HFFc6 (cell line): ENCODE measurements at places on chromosomes 5 and 9. TPM values are rescaled to one million over a fixed set of nuclear protein-coding genes. Genes with fewer than 3 reads are reported as not detected.
A peak's percentile ranks its signal among the peaks of the same experiment; 100 is the strongest.

GRCh38 chr9:87792831-87793288 lies 66.9 kb downstream of the CTSL start:
- H3K27ac ChIP-seq: peak overlapping the region; percentile 86
- peaks cover 36% of the 10 kb centered on the region for H3K4me1 ChIP-seq
- no peaks in the 10 kb centered on the region for H3K36me3 ChIP-seq
- peak; percentile 84 for DNase-seq

DNA sequence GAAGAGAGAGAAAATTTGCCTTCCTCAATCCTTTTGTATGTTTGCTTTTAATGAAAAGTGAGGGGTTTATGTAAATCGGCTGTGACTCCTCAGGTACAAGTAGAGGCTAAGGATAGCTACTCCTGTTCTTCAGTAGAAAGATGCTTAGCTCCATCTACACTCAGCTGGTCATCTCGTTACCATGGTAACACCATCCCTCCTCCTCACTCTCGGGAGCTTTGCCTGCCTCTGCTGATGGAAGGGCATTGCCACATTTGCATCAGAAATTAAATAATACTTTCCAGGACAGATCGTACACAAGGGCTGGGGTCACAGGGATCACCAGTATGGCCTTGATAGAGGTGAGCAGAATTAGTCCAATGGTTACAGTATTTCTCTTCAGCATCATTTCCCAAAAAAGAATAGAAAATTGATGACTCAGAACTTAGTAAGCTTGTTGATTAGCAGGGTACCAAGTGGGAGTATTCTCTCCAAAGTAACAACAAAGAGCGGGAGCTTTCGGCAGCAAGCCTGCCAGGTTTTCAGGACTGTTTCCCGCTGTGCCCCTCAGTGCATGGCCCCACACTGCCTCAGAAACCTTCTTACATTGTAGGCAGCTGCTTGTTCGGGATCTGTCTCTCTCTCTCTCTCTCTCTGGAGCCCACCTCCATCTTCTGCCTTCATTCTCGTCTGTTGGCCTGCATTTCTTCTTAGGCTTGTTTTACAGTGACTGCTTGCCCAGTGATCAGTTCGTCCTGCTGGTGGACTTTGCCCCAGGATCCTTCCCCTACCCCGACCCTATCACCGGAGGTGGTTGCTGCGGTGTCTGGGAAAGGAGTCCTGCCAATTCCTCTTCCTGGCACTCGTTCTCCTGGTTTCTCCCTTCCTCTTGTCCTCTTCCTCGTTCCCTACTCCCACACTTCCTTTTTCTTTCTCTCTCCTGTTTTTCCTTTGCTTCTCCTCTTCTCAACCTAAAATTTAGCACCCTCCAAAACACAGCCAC lies 51.9 kb upstream of the SNAPC3 start:
- H3K36me3 ChIP-seq: no peaks in the 10 kb centered on the region
- no peak overlapping the region for H3K4me3 ChIP-seq
- no peak overlapping the region; the same call in 1 of the 2 replicates for H3K27ac ChIP-seq
- no peaks in the 10 kb centered on the region; the same call in none of the 2 replicates for H3K27me3 ChIP-seq
- peaks cover 18% of the 10 kb centered on the region for H3K4me1 ChIP-seq
- DNase-seq: no peak

DNA sequence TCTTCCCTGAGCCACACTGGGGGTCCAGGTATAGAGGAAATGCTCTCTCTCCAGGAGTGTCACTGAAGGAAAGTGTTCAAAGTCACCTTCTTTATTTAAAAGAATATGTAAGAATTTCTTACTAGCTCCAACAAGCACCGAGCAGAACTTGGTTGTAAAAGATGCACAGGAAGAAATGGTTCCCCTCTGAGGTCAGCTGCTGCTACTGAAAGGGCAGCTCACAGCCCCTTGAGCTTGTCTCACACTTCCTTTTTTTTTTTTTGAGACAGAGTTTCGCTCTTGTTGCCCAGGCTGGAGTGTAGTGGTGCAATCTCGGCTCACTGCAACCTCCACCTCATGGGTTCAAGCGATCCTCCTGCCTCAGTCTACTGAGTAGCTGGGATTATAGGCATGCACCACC lies 77.2 kb downstream of the PRRT1B start:
- peaks cover 24% of the 10 kb centered on the region for H3K36me3 ChIP-seq
- no peak for DNase-seq
- H3K4me1 ChIP-seq: peaks cover 23% of the 10 kb centered on the region

ANKRD34B gene
- total RNA-seq: not detected in 3 replicates

NPDC1 gene
- 117 to 193 TPM (median 189 TPM) in 3 replicates for total RNA-seq

- H3K4me1 ChIP-seq: peaks cover 61% of the 10 kb centered on the region
- H3K27me3 ChIP-seq: peaks cover under 1% of the 10 kb centered on the region
- peaks cover 54% of the 10 kb centered on the region for H3K36me3 ChIP-seq
- DNase-seq: no peak
Measured at GRCh38 chr5:126471247-126471646, 48.0 kb downstream of the GRAMD2B start.

DNA sequence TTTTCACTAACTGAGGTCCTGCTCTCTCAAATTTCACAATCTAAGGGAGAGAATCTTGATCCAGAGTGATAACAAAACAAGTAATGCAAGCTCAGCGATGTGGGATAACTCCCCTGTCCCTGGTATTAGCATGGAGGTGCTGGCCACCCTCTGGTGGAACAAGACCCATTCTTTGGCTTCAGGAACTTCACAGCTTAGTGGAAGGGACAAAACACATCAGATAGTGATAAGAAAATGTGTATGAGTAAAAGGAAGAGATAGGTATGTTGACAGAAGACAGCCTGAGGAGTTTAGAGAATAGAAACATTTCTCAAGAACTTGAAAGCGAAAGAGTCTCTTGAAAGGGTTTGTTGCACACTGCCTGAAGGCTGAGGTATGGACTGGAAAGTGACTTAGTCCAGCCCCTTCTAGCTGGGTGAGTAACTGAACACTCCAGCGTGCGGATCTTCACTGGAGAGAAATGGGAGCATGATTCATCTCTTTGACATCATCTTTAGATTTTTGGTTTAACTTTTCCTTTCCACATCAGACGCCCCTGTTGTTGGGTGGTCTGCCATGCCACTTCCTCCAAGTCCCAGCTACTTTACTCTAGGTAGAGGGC lies 25.4 kb upstream of the ZSWIM6 start:
- H3K4me1 ChIP-seq: peaks cover 89% of the 10 kb centered on the region
- DNase-seq: peak; percentile 90
- peak overlapping the region; percentile 99 for H3K27ac ChIP-seq
- H3K4me3 ChIP-seq: peak overlapping the region; percentile 82

DNA sequence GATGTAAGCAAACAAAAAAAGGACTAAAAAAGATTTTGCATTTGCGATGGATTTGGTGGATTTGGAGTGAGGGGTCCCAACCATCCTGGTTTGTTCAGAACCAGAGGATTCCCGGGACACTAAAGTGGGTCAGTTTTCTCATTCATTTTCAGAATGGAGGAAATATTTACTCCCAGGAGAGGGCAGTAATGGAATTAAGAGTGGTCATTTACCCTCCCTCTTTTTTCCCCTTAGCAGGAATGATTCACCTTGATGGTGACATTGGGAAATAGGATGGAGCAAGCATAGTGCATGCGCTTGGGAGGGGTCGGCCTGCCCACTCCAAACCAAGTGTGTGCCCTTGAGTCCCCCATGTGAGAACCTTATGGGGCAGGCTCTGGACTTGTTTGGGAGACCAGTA lies 164.2 kb upstream of the PUM3 start:
- no peak for DNase-seq
- H3K36me3 ChIP-seq: no peaks in the 10 kb centered on the region; the same call in 1 of the 2 replicates
- no peak overlapping the region for H3K4me3 ChIP-seq

DNA sequence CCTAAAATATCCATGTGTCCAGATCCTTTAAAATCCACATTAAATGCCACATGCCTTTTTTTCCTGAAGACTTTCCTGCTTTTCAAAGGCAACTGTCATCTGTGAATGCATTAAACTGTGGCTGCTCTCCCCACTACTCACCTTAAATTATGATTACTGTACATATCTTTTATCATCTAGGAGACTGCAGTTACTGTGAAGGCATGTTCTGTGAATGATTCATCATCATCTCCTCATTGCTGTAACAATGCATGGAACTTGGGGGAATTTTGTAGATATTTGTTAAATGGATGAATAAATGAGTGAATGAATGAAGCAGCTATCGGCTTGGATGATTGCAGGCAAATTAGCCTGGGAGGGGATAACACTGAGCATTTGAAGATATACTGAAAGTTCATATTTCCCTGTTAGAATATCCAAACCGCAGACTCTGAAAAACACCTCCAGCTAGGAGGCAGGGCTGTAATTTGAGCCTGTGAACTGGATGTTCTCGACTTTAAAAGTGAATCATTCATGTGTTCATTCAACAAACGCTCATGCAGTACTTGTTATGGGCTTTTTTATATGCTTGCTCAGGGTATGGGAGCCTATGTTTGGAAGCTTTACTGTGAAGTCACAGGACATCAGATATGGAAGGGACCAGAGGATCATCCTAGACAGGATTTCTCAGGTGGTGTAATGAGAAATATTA lies 519.2 kb downstream of the KIF4B start:
- no peak overlapping the region for H3K4me3 ChIP-seq
- no peak overlapping the region for H3K27ac ChIP-seq
- 0 out of 2 replicates have a peak, but pooled peaks cover 3% of the 10 kb centered on the region for H3K36me3 ChIP-seq
- no peaks in the 10 kb centered on the region for H3K27me3 ChIP-seq
